ENCODE measurements at places on chromosomes 5 and 9.

GRCh38 chr9:124329206-124329792 is 71.5 kb downstream of the NEK6 start:
- no peak for DNase-seq

DNA sequence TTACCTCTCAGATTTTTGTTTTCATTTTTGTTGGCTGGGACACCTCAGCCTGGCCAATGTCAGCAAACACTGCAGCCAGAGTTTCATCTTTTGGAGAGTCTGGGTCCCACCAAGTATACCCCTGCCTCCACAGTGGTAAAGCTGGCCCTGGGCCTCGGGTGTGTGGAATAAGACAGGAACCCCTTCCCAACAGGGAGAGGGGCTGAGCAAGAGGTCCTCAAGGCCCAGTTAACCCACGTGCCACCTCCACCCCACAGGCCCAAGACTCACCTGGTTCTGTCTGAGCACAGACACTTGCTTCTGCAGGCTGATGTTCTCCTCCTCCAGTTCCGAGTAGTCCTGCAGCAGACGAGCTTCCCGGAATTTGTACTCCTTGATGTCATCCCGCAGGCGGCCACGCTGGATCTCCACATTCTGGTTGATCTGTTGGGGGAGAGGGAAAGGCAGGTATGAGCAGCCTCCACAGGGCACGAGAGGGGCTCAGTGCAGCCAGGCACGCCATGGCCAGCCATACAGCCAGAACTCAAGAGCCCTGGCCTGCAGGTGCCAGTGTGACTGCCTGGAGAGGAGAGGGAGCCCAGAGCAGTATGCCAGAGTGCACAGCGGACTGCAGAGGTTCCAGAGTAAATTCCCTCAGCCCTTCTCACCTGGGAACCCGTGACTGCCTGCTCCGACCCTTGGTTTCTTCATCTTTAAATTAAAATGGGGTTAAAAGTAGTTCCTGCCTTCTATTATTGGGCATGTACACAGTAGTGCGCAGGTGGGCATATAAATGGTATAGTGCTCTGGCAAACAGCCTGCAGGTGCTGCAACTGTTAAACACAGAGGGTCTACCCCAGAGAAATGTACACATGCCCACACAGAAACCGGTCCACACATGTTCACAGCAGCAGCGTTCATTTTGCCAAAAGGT is 42.0 kb downstream of the BICD2 start:
- no peak for DNase-seq

DNA sequence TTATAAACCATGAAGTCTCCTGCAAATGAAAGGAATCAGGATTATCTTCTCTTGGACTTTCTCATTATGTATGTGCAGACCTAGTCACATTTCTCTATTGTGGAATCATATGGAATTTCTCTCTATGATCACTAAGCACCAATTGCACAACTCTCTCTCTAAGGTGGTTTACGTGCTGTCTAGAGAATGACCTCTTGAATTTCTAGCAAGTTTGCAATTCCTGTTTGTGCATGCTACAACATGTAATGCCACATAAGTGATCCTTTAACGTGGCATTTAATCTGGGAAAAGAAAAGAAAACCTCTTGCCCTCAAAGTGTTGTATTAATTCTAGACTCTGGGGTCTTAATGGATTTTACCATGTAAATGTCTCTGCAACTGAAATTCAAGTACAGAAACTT is 5.0 kb upstream of the PPP2R2B start:
- no peak for DNase-seq

- DNase-seq: no peak
Observed at GRCh38 chr9:135606885-135607259, 32.5 kb downstream of the GLT6D1 start.

DNA sequence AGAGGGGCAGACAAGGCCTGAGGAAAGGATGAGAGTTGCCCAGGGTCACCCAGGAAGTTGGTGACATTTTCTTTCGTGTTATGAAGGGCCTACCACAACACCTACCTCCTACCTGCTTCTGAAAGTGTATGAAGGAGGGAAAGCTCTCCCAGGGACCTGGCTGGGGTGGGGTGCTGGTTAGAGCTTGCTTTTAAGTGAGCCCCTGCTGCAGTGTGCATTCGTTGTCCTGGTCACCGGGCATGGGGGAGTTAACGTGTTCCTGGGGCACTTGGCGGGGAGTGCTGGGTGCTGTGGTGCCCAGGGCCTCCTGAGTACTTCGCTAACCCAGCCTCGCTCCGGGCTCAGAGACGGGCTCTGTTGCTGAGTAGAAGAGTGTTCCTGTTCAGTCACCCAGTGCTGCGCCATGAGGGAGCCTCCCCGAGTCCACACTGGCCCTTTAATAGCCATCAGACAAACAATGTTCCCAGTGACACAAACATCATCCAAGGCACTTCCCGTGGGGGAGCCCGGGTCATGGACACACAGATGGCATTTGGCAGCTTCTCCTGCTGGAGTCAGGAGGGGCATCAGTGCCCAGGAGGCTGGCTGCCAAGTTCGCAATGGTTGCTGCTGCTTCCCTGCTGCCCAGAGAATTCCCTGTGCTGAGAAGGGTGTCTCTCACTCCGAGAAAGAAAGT is 85.7 kb downstream of the AMBP start:
- no peak for DNase-seq

- no peak for DNase-seq
Observed at GRCh38 chr5:66945389-66946349, 250.9 kb downstream of the CD180 start.

DNA sequence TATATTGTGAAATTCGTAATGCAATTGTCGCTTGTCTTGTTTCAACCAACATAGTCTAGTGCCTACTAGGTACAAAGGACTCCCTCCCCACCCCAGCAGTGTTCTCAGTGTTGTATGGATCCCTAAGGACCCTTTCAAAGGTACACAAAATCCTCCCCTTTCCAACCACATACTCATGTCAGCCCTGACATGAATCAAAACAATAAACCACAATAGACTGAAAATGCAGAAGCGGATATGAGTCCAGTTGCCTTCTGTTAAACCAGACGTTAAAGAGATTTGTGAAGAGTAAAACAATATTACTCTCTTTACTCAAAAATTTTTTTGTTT is 82.4 kb upstream of the IFNK start:
- no peak for DNase-seq

- DNase-seq: no peak
Observed at GRCh38 chr5:72134226-72134899, 27.1 kb downstream of the MAP1B start.

GRCh38 chr9:135712613-135713295 is 10.8 kb downstream of the KCNT1 start:
- DNase-seq: no peak

GRCh38 chr5:34616651-34617050 is 39.5 kb upstream of the RAI14 start:
- no peak for DNase-seq

- DNase-seq: no peak
Observed at GRCh38 chr9:120950421-120951388, 24.1 kb upstream of the TRAF1 start.

- DNase-seq: no peak
Observed at GRCh38 chr5:57042524-57042931, 90.6 kb upstream of the MIER3 start.

DNA sequence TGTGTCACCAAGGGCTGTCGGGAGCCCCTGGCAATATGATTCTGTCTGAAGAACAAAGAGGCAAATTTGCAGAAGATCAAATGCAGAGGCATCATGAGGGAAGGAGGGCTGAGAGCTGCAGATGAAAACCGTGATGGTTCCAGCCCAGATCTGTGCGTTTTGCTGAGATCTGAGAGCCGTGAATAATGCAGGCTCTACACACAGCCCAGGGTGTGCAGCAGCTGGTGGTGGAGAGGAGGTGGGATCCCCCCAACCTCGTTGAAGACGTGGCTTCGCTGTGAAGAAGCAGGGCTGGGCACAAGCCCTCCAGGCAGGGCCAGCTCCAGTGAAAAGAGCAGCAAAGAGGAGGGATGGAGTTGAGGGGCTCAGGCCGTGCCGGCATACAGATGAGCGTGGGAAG is 75.5 kb downstream of the TSPAN17 start:
- DNase-seq: no peak

DNA sequence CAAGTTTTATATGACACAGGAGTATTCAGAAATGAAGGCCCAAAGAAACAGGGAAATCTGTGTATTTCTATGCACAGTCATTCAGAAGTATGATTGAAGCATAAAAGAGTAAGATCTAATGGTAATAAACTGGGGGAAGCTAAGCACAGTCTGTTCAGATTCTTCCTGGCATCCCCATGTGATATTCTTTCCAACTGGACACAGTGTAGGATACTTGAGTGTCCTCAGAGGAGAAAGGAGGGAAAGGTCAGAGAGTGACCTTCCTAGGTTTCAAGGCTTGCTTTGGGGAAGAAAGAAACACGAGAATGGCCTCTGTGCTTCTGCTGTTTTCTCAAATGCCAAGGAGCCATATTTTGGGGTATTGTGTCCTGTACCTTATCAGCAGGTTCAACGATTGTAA is 1798.4 kb upstream of the WWC1 start:
- DNase-seq: no peak

DNA sequence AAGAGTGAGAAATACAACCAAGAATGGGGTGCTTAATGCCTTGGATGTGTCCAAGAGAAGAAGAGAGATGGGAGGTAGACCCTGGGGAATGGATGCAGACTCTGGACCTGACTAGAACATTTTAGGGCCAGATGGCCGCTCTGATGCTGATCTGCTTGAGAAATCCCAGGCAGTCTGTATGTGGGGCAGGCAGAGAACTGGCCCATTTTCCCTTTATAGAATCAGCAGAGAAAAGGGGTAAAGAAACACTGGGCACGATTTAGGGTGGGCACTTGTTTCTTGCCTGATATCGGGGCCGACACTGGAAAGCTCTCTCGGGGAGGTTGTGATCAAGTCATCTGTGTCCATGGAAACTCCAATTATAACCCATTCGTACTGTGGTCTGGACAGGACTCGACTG is 118.5 kb upstream of the FSTL4 start:
- no peak for DNase-seq

DNA sequence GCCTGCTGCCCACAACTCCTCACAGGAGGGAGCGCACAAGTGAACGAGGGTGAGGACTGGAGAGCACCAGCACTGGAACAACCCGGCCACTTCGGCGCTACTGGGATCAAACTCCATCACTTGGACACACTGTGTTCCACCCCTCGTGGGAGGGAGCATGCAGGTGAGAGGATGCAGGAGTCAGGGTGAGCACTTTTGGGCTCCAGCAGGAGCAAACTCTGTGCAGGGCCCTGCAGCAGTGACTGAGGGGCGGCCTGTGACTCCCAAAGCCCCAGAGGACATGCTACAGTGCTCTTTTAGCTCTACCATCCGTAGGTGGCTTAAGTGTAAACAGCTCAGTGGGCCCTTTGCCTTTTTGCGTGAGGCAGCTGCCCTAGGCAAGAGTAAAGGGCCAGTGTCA is 4.4 kb upstream of the MOCS2 start:
- DNase-seq: no peak

- no peak for DNase-seq
Observed at GRCh38 chr9:133340256-133340655, 4.3 kb upstream of the SURF6 start.

GRCh38 chr9:11931109-11931508 is 762.1 kb upstream of the TYRP1 start:
- DNase-seq: no peak

DNA sequence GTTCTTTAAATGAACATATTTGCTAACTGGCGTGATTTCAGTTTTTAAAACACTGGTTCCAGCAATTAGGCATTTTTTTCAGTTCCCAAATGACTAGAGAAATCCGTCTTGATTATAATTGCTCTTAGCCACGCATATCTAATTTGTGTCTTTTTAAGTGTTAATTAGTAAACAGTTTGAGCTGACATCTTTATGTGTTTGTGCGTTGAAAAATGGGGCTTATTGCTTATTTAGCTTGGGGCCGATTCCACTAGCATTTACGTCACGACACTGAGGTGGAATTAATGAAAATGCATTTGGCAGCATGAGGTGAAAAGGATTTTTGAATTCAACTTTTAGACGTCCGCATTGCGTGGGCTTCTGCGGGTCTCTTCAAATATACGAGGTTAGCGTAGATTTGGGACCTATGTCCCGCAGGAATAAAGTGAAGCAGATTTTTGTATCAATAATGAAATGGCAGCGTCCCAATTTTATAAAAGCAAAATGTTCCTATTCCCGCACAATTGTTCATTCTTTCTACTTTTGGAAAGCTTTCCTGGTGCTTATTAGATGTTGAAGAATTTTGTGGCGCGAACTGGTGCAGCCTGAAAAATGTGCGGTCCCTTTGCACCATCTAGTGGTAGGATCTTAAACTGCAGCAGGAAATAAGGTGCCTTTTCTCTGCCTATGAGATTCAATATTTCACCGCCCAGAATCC is 122.7 kb upstream of the LMX1B start:
- no peak for DNase-seq

GRCh38 chr5:111855356-111855755 is 98.4 kb upstream of the NREP start:
- no peak for DNase-seq
